ENCODE measurements at places on chromosomes 12 and 14.

- no peak for DNase-seq
Measured at GRCh38 chr12:24895612-24896011, 53.3 kb downstream of the BCAT1 start.

DNA sequence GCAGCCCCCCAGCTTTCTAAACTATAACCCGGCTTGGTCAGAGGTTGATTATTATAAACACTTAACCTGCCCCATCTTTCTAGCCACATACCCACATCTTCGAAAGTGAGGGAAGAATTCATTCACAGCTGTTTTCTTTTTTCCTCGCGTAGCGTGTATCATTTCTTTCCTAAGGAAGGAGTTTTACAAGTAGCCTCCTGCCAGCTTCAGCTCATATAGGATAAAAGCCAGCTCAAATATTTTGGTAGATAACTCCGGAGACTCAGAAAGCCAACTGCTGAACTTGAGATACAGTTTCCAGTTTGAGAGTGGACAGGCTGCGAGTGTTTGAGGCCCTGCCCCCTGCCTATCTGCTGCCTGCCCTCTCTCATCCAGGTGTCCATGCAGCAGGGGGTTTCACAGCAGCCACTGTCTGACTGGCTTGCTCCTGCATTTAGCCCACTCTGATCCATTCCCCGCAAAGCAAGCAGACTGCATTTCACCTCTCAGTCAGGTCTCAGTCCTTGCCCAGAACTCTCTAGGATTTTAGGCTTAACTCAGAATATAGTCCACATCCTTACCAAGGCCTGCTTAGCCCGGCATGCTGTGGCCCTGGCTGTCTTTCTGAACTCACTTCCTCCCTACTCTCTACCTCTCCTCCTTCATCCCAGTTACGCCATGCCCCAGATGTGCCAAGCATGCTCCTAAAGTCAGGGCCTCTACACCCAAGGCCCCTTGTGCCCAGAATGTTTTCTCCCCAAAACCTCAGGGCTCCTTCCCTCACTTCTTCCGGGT, 46.9 kb downstream of the EVL start:
- DNase-seq = no peak

GRCh38 chr14:94213021-94213420, 38.9 kb downstream of the PPP4R4 start:
- DNase-seq = peak; percentile 43

- no peak for DNase-seq
Measured at GRCh38 chr12:113537046-113537750, 65.5 kb upstream of the LHX5 start.

GRCh38 chr12:534216-534615, 74.5 kb downstream of the B4GALNT3 start:
- no peak for DNase-seq

- DNase-seq = no peak
Measured at GRCh38 chr12:90954921-90955320, at the start of gene CCER1. TSS of gene CCER1 (minus strand) at chr12:90955176. CDS start at chr12:90954742, 434 bp downstream.

GRCh38 chr14:71452539-71452938, 479.7 kb upstream of the RGS6 start:
- no peak for DNase-seq

GRCh38 chr12:75905922-75906321, 125.7 kb downstream of the PHLDA1 start:
- no peak for DNase-seq

GRCh38 chr12:100404769-100405407, 48.0 kb downstream of the SLC17A8 start:
- peak; percentile 1 for DNase-seq

DNA sequence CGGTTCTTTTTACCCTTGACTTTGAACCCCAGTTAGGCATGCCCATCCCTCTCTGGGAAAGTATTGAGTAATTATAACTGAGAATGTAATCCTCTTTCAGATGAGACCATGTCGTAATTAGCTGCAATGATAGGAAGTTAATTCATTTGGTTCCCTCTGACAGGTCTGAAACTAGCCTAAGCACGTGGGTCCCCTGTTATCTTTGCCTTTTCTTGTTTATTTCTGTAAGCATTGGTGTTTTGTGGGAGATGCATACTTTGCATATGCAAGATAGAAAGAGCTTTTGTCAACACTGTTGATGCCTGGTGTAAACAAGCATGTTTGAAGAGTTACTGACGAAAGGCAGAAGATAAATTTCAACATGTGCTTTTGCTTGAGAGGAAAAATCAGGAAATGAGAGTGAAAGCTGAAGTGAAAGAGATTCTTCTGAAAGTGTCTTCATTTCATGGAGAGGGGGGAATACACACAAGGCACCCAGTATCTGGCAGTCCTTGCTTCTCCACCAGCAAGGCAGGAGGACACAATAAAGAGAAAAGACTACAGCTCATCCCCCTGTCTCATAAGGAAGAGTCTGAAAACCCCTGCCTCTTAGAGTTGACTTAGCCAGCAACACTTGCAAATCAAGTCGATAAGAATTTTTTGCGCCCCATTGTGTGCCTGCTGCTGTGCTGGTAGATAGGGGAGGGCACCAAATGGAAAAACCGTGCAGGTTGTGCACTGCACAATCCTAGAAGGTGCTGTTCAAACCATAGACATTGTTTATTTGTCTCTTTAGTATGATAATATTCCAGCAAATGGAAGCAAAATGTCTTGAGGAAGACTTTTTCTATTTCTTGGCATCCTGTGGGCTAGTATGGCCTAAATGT, 77.8 kb downstream of the SLC24A4 start:
- no peak for DNase-seq

DNA sequence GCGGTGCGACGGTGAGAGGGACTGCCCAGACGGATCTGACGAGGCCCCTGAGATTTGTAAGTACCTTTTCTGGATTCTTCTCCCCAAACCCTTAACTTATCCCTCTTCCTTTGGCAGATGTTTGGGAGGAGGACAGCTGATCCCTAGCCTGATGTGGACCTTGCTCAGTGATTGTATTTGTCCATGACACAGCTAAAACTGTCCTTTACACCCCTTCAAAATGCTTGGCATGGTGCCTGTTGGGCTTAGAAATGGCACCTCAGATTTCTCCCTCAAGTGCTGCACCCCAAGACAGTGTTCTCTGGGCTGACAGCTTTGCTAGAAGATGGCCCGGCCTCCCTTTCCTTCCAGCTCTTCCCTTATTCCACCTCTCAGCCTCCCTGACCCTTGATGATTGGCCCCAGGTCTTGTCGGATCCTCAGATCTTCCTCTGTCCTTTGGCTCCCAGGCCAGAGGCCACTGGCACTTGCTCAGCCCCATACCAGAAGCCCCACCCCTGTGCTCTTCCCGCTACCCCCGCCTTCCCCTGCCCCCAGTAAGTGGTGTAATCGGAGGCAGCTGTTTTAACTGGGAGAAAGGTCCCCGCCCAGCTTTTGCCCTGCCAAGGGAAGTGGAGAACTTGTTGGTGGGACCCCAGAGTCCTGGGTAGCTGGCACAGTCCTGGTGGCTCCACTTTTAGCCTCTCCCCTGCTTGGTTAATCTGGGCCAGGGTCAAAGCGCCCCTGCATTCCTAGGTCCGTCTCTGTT, 8.7 kb downstream of the LRP1-AS start:
- no peak for DNase-seq

- DNase-seq = no peak
Measured at GRCh38 chr12:6735448-6736191, 11.8 kb downstream of the COPS7A start.

DNA sequence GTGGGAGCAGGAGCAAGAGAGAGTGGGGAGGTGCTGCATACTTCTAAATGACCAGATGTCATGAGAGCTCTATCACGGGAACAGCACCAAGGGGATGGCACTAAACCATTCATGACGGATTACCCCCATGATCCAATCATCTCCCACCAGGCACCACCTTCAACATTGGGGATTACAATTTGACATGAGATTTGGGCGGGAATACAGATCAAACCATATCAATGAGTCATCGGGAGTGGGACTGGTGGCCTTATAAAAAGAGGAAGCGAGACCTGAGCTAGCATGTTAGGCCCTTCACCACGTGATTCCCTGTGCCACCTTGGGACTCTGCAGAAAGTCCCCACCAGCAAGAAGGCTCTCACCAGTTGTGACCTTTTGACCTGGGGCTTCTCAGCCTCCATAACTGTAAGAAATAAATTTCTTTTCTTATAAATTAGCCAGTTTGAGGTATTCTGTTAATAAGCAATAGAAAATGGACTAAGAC, 28.7 kb downstream of the COX8C start:
- no peak for DNase-seq

GRCh38 chr14:93072659-93073357, 42.9 kb downstream of the ITPK1 start:
- DNase-seq = no peak

- DNase-seq = no peak
Measured at GRCh38 chr14:65834812-65835211, 422.3 kb downstream of the FUT8 start.

- DNase-seq = peak; percentile 96
Measured at GRCh38 chr12:89949457-89950195, 241.0 kb upstream of the ATP2B1 start.

DNA sequence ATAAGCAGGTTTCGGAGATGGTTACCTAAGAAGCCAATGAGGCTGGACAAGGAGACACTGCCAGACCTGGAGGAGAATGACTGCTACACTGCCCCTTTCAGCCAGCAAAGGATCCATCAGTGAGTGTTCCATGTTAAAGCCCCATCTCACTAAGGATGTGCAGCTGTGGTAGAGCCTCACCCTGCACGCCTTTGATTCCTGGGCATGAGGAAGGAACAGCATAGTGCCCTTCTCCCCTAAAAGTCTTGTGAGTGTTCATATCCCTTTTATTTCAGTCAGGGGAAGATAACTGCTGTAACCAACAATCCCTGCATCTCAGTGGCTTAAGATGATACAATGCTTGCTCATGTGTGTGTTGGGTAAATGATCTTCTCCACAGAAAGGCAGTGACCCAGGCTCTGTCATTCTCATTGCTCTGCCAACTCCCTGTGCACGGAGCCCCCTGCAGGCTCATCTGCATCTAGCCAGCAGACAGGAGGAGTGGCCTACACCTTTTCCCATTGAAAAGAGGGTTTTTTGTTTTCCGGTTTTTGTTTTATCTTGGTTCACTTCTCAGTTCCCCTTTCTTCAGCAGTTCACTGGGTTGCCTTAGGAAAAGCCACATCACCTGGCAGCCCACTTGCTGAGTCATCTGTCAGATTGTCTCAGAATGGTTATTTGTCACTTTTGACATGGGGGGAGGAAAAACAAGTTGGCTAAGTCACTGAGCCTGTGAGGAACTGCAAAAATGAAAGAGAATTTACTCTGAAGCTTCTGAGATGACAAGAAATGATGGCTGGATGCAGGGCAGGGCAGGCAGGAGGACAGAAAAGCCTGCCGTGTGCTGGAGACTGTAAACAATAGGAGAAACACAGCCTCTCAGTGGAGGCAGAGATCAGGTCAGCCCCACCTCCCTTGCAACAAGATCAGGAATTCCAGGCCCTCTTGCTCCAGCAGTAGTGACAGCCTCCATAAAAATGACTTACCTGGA, 193.3 kb downstream of the ANO4 start:
- no peak for DNase-seq

DNA sequence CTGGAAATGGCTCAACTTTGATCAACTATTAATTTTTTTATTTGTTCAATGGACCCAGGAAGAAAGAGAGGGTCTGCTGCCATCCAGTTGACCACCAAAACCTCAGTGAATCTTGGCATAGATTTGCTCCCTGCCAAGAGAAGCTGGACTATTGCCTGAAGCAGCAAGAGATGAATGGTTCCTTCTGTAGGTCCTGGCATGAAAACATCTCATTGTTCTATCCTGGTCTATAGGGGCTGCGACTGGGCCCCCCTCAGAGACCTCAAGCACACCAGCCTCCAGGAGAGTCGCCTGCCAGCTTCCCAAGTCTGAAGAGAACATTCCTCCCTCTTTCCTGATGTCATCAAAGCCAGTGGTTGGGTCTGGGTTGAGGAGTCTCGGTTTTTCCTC, 204.9 kb downstream of the TMX1 start:
- no peak for DNase-seq

GRCh38 chr12:6225630-6226001, 25.4 kb downstream of the CD9 start:
- no peak for DNase-seq

DNA sequence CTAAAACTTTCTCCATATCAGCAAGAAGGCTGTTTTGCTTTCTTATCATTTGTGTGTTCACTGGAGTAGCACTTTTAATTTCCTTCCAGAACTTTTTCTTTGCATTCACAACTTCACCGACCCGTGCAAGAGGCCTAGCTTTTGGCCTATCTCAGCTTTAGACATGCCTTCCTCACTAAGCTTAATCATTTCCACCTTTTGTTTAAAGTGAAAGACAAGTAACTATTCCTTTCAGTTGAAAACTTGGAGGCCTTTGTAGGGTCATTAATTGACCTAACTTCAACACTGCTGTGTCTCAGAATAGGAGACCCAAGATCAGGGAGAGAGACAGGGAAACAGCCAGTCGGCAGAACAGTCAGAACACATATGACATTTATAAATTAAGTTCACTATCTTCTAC, 39.3 kb downstream of the BBS10 start:
- no peak for DNase-seq

DNA sequence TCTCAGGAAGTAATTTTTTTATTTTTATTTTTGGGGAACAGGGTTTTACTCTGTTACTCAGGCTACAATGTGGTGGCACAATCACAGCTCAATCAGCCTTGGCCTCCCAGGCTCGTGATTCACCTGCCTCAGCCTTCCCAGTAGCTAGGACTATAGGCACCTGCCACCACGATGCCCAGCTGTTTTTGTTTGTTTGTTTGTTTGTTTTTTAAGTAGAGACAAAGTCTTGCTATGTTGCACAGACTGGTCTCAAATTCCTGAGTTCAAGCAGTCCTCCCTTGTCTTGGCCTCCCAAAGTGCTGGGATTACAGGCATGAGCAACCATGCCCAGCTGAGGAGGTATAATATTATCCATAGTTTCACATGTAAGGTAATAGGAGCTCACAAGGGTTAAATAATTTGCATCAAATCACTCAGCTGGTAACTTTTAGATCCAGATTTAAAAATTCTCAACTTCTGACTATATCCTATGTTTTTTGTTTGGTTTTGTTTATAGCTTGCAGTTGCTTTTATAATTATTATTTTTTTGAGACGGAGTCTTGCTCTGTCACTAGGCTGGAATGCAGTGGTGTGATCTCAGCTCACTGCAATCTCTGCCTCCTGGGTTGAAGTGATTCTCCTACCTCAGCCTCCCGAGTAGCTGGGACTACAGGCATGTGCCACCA, 629.3 kb downstream of the DIO2 start:
- no peak for DNase-seq
